ENCODE measurements at places on chromosomes 3 and 15. TPM values are rescaled to one million over a fixed set of nuclear protein-coding genes. Genes with fewer than 3 reads are reported as not detected.

The TMEM158 gene
- total RNA-seq = 1.8 TPM

The LOXL1 gene
- total RNA-seq = 17.7 TPM

The CMTM8 gene
- total RNA-seq = 6.4 TPM

The ABHD10 gene
- total RNA-seq = 27.9 TPM

The CCDC191 gene
- 8.0 TPM for total RNA-seq
